Dermis microvascular lymphatic vessel endothelial cell (primary cell): ENCODE measurements at places on chromosomes 3 and 15. TPM values are rescaled to one million over a fixed set of nuclear protein-coding genes. Genes with fewer than 3 reads are reported as not detected.

GRCh38 chr3:40103829-40104228 is 205.7 kb upstream of the EIF1B start:
- no peak for DNase-seq

- no peak for DNase-seq
Observed at GRCh38 chr3:14897266-14897665, 50.1 kb upstream of the NR2C2 start.

The SPINK8 gene
- total RNA-seq: not detected in 2 replicates

The KLF13 gene
- 21.4 and 33.6 TPM in 2 replicates for total RNA-seq

The CEP70 gene
- total RNA-seq: 9.1 and 13.1 TPM in 2 replicates

DNA sequence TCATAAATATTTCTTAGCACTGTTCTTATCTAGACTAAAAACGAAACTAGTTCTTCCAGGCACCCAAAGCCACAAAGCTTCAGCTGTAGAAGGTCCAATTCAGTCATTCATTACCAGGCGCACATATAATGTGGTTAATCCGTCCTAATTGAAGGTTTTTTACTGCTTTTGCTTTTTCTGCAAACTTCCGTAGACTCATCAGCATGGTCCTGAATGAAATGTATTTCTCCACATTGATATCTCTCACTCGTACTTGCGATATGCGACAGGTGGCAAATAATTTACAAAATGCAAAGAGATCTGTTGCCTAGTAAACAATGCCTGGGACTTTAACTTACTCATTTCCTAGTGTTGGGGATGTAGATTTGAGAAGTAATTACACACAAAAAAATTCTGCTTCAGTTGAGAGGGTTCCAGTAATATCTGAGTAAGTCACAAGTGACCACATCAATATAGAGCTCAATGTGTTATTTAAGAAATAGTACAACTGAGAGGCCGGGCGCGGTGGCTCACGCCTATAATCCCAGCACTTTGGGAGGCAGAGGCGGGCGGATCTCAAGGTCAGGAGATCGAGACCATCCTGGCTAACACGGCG is 75.0 kb upstream of the MBNL1 start:
- no peak for DNase-seq

DNA sequence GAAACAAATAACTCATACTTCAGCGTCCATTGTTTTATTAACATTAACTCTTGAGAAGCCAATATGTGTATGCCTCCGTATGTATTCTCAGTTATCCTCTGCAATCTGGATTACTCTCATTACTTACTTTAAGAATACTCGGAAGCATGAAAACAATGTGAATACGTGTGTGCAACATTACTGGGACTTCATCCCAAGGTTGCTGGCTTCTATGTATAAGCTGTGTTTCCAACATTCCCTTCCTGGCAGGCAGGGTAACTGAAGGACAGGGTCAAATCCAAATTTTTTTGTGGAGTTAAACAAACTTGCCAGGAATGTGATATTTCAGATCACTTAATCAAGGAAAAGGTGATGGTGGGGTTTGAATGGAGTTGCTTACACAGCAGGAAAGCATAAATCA is 34.5 kb upstream of the NR1I2 start:
- DNase-seq: no peak

- no peak for DNase-seq
Observed at GRCh38 chr3:70244422-70244821, 68.0 kb downstream of the MDFIC2 start.

The RBPMS2 gene
- under 0.01 and 0.25 TPM in 2 replicates for total RNA-seq

DNA sequence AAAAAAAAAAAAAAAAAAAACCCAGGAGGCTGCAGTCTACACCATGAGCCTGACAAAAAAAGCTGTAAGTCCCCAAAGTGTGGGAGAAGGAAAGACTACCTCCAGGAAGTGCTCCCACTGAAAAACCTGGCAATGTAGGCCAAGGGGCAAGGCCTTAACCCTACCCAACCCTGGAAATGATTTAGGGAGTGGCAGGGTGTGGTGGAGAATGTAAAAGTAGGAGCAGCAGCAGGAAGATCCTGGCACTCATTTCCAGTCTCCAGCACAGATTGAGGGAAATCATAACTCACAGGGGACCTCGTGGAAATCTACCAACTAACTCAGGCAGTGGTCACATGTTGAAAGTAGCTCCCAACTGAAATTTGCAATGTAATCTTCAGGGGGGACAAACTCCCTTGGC is 839.5 kb downstream of the EPHA3 start:
- no peak for DNase-seq

DNA sequence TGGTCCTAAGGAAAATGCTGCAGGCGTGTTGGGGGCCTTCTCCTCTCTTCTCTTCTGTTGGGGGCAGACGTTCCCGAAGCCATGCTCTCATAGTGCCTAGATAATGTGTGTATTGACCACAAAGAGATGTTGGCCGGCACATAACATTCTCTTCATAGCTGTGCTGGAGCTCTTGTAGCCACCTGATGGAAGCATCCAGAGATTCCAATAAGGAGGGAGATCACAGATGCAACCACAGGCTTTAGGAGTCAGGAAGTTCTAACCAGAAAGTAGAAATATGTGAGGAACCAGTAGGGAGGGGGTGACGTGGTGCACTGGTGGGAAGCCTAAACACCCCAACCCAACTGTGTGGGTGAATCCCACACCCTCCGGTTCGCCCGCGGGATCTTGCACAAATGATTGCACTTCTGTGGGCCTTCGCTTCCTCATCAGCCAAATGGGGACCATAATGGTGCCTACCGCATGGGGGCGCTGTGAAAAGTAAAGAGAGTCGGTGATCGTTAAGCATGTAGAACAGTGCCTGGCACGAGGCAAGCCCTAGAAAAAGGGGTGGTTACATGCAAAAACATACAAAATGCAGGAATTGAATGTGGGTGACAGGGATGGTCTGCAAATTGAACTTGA is 87.8 kb downstream of the TOP2B start:
- DNase-seq: no peak

The LSG1 gene
- total RNA-seq: 50.1 and 51.6 TPM in 2 replicates

DNA sequence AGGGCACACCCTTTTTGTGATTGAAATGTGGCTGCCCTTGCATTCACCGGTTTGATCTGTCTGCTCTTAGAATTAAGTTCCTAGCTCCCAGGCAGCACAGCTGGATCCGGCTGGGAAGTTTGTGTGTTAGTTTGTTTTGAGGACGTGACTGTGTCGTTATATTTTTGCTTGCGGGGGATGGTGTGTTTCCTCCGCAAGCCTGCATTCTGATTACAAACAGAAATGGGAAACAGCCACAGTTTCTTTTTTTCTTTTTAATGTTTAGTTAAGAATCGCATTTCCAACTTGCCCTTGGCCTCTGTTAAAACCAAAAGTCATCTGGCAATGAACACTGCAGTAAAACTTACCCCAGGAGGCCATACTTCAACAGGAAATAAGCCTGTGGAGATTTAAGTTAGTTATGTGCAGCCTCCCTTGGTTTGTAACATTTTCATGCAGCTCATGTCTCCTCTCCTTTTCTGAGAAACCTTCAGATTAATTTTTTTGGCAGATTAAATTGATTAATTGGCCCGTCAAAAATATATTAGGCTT is 888 bp downstream of the TMOD3 start:
- peak; percentile 67 for DNase-seq

The MYZAP gene
- total RNA-seq: 37.2 and 45.7 TPM in 2 replicates

- no peak for DNase-seq
Observed at GRCh38 chr15:58795825-58796224, 24.7 kb downstream of the MINDY2 start.

The GOLGA8T gene
- under 0.01 and 0.13 TPM in 2 replicates for total RNA-seq

DNA sequence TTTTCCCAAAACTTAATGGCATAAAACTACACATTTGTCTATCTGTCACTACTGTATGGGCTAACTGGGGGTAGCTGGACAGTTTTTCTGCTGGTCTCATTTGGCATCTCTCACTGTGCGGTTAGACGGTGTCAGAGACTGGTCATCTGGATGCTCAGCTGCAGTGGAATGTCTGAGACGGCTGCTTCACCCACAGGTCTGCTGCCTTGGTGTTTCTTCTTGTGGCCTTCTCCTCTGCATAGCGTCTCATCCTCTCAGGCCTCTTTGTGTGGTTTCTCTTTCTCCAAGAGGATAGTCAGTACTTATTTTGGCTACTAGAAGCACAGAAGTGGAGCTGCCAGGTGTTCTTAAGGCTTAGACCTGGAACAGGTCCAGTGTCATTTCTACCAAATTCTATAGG is 35.9 kb upstream of the GOLGA6L9 start:
- DNase-seq: no peak

GRCh38 chr3:43497422-43497821 is 124.4 kb downstream of the ANO10 start:
- no peak for DNase-seq

- DNase-seq: no peak
Observed at GRCh38 chr3:16335772-16336645, 71.0 kb downstream of the OXNAD1 start.
